ENCODE measurements at places on chromosomes 5 and 9. TPM values are rescaled to one million over a fixed set of nuclear protein-coding genes. Genes with fewer than 3 reads are reported as not detected.
A peak's percentile ranks its signal among the peaks of the same experiment; 100 is the strongest.

DNA sequence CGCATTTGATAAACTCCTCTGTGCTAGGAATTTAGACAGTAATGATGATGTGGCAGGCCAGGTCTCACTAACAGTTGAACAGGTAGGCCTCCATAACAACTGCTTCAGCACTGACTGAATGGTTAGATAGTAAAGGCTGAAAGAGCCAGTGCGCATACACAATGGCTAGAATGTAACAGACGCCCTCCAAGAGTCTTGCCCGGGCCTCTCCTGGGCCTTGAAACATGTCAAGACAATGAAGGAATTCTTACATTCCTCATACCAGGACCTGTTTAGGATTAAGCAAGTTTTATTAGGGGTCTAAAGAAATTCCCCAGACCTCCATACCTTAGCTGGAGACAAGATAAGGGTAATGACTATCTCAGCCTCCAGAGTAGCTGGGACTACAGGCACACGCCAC, 6.7 kb upstream of the BICD2 start:
- no peaks in the 10 kb centered on the region for H3K27me3 ChIP-seq
- no peak overlapping the region for H3K27ac ChIP-seq
- no peak for DNase-seq
- no peak overlapping the region for H3K4me3 ChIP-seq
- peaks cover 10% of the 10 kb centered on the region for H3K4me1 ChIP-seq

- H3K4me3 ChIP-seq: no peak overlapping the region
- H3K27me3 ChIP-seq: no peaks in the 10 kb centered on the region
- H3K4me1 ChIP-seq: no peaks in the 10 kb centered on the region
- no peak for DNase-seq
- no peak overlapping the region for H3K27ac ChIP-seq
Measured at GRCh38 chr5:101955891-101956290, 340.2 kb downstream of the SLCO4C1 start.

- H3K4me3 ChIP-seq: no peak overlapping the region
- H3K27ac ChIP-seq: no peak overlapping the region
- DNase-seq: no peak
- H3K27me3 ChIP-seq: peaks cover 77% of the 10 kb centered on the region
Measured at GRCh38 chr9:122212473-122213004, 16.2 kb downstream of the LHX6 start.

DNA sequence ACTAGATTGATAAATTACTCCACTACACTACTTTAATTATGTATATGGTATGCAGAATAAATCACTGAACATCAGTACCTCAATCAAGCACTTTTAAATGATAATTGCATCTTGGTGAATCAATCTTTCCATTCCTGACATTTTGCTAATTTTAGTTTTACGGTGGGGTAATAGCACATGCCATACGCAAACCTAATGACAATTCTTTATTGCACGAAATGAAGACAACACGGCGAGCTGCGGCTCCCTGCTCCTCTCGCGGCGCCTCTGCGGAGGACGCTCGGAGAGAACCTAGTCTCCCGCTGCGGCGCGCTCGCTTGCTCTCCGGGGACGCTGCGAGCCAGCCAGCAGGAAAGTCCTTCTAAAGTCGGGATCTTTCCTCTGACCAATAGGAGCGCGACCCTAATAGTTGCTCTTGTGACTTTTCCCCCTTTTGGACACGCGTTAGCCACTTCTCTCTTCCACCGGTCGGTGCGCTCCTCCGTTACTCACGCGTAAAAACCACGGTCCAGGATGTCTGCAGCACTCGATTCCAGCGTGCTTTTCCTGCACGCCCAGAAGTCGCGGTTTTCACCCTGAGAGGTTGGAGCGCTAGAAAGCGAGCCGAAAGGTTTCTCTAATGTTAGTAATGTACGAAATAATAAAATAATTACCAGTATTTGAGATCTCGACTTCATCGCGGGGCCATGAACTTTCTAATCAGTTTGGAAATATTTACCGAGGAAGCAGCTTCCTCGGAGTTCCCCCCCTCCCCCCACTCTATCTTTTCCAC, 1.0 kb upstream of the MEF2C start:
- H3K4me3 ChIP-seq: peak overlapping the region; percentile 58
- no peaks in the 10 kb centered on the region for H3K36me3 ChIP-seq
- no peak overlapping the region for H3K27ac ChIP-seq
- no peak for DNase-seq
- H3K27me3 ChIP-seq: peaks cover 2% of the 10 kb centered on the region

- H3K27ac ChIP-seq: no peak overlapping the region
- H3K36me3 ChIP-seq: no peaks in the 10 kb centered on the region
- DNase-seq: no peak
Measured at GRCh38 chr5:154368041-154368800, 77.6 kb upstream of the SAP30L start.

- no peaks in the 10 kb centered on the region for H3K36me3 ChIP-seq
- no peaks in the 10 kb centered on the region for H3K4me1 ChIP-seq
- no peak overlapping the region for H3K27ac ChIP-seq
- DNase-seq: no peak
- H3K4me3 ChIP-seq: no peak overlapping the region
- H3K27me3 ChIP-seq: no peaks in the 10 kb centered on the region
Measured at GRCh38 chr9:114680259-114681001, 1.6 kb downstream of the TEX48 start.

GRCh38 chr9:89048616-89049015, 57.3 kb downstream of the S1PR3 start:
- no peak overlapping the region for H3K27ac ChIP-seq
- H3K4me3 ChIP-seq: no peak overlapping the region
- DNase-seq: no peak
- H3K4me1 ChIP-seq: no peaks in the 10 kb centered on the region
- H3K36me3 ChIP-seq: no peaks in the 10 kb centered on the region

The DPM2 gene
- 17.9 TPM for total RNA-seq

The GRIN3A gene
- total RNA-seq: 0.14 TPM

- no peak overlapping the region for H3K4me3 ChIP-seq
- no peaks in the 10 kb centered on the region for H3K4me1 ChIP-seq
- no peaks in the 10 kb centered on the region for H3K36me3 ChIP-seq
Measured at GRCh38 chr9:82726424-82727276, 336.3 kb downstream of the RASEF start.

The NUDT12 gene
- total RNA-seq: 10.6 TPM

DNA sequence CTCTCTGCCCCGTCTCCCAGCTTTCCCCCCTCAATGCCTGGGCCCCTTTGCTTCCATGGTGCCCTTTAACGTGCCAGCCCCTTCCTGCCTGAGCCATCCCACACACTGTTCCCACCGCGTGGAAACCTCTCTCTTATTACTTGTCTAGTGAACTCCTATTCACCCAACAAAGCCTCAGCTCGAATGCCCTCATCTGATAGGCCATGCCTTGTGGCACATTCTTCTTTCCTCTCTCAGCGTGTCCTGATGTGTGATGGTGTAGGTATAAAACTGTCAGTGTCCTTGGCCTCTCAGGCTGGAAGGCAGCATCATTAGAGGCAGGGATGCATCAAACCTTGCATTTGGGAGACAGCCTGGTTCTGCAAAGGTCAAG, 152.3 kb downstream of the OLFM1 start:
- H3K27ac ChIP-seq: no peak overlapping the region
- DNase-seq: no peak
- no peaks in the 10 kb centered on the region for H3K36me3 ChIP-seq
- peaks cover 2% of the 10 kb centered on the region for H3K4me1 ChIP-seq
- no peak overlapping the region for H3K4me3 ChIP-seq

DNA sequence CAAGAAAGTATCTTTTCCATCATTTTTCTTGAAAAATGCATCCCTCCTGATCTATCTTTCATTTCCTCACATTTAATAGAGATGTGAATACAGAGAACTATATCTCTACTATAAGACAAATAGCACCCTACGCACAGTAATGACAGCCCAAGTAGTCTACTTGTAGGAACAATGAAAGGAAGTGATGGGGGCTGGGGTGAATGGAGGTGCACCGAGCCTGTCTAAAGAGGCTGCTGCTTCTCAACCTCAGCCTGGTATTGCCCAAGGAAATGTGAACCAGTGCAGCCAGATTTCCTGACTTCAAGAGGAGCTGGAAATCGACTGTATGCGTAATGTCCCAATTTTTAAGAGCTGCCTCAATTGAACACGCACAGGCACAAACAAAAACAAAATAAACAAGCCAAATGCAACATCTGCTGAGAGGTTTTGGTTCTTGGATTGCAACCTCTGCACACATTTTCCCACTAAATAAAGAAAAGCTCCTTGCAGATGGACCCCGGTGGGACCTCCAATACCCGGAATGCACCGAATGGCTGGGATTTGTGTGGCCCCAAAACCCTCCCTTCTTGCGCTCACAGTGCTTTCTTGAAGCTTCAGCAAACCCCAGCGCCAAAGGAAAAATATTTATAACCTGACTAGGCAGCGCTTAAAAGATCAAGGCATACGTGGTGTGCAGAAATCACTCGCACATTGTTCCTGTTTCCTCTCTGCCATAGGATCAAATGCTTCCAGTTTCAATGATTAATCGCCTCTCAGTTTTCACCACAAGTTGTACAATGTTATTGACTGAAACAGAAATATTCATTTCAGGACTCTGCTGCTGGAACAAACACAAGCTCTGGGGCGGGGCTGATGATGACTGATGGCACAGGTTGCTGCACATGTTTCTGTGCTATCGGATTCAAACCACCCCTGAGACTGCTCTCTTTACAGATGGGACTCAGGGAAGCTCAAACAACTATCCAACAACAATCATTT, 68.3 kb downstream of the KCNIP1 start:
- H3K27ac ChIP-seq: no peak overlapping the region
- no peak overlapping the region for H3K4me3 ChIP-seq
- H3K27me3 ChIP-seq: peaks cover 28% of the 10 kb centered on the region

GRCh38 chr9:132372177-132373095, 17.6 kb upstream of the SETX start:
- peaks cover 28% of the 10 kb centered on the region for H3K36me3 ChIP-seq
- DNase-seq: no peak
- H3K4me1 ChIP-seq: no peaks in the 10 kb centered on the region
- H3K4me3 ChIP-seq: no peak overlapping the region
- no peaks in the 10 kb centered on the region for H3K27me3 ChIP-seq

DNA sequence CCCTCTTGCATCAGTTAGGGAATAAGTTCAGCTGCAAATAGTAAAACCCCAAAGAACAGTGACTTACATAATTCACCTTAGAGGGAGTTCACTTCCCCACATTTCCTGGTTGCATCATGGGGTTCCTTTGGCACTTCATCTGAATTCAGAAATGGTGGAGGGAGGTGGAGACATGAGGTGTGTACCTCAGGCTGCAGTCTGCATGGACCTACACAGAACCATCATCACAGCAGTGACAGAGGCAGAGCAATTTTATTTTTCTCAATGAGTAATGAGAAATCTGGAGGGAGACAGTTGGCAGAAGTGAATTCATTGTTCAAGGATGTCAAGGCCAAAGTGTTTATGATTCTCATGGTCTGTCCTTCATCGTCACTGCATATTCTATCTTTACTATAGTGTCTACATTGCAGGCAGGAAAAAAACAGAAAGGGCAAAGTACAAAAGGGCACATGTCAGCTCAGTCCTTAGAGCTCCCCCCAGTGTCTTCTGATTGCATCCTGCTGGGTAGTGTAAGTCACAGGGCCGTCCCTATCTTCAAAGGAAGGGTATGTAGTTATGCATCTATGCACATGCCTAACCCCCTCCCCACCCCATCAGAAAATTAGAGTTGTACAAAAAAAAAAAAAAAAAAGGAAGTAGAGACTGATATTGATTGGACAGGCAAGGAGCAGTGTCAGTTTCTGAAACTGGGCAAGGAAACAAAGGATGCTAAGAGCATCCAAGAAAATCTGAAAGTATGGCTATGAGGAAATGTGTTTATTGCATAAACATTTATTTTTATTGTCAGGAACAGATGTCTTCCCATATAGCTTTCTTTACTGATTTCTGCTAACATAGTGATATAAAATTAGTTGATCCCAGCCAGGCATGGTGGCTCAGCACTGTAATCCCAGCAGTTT, 132.7 kb upstream of the APC start:
- no peaks in the 10 kb centered on the region for H3K27me3 ChIP-seq
- H3K27ac ChIP-seq: no peak overlapping the region
- no peaks in the 10 kb centered on the region for H3K4me1 ChIP-seq
- H3K4me3 ChIP-seq: no peak overlapping the region

The PTGS1 gene
- 1.9 TPM for total RNA-seq

The PRLR gene
- total RNA-seq: 1.7 TPM

DNA sequence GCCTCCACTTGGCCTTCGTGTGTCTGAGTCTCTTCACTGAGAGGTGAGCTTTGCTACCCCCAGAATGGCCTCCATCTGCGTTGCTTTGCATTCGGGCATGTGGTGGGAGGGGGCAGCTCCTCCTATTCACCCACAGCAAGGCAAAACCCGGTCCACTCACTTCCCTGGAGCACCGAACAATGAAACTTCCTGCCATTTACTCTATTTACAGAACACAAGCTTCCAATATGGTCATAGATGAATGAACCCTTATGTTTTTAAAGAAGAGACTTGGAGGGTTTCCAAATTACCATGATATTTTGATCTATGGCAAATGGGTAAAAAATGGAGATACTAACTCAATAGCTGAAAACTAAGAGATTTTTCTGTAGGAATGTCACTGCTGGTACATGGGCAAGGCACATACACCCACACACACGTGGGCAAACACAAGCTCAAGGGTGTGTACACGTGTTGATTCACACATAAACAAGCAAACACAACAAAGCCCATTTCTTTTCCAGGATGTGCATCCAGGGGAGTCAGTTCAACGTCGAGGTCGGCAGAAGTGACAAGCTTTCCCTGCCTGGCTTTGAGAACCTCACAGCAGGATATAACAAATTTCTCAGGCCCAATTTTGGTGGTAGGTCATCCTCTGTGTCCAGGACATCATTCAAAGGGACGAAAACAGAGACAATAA, 5.2 kb downstream of the GABRP start:
- no peak for DNase-seq
- no peaks in the 10 kb centered on the region for H3K36me3 ChIP-seq
- H3K27me3 ChIP-seq: no peaks in the 10 kb centered on the region

DNA sequence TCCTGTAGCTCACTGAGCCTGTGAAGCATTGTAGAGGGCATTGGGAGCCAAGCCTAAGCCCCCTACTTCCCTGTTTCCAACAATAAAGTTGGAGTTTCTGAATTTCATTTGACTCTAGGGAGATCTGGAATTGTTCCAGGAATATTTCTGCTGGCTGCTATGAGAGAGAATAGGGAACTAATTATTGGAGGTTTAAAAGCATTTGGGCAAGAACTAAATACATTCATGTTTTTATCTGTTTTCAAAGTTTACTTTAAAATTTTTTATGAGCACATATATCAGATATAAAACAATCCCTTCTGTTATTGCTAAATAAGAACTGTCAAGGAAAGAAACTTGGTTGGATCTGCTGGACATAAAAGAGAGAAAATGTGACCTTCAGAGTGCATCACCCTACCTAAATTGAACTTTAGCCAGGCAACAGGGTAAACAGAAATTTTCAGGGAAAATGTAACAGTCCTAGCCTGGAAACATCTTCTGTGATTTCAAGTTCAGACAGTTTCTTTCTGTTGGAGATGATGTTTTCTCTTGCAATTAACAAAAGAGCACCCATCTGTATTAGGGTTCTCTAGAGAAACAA, 19.3 kb upstream of the LECT2 start:
- no peaks in the 10 kb centered on the region for H3K4me1 ChIP-seq
- H3K4me3 ChIP-seq: no peak overlapping the region
- peaks cover 17% of the 10 kb centered on the region for H3K27me3 ChIP-seq
- H3K27ac ChIP-seq: no peak overlapping the region
- H3K36me3 ChIP-seq: no peaks in the 10 kb centered on the region
- DNase-seq: no peak

GRCh38 chr5:136199408-136199807, 6.4 kb upstream of the SMIM32 start:
- no peak overlapping the region for H3K4me3 ChIP-seq
- H3K4me1 ChIP-seq: no peaks in the 10 kb centered on the region
- H3K36me3 ChIP-seq: no peaks in the 10 kb centered on the region
- H3K27ac ChIP-seq: no peak overlapping the region

GRCh38 chr9:126517833-126518356, 95.8 kb upstream of the LMX1B start:
- no peak overlapping the region for H3K4me3 ChIP-seq
- no peaks in the 10 kb centered on the region for H3K4me1 ChIP-seq
- no peak for DNase-seq
- no peaks in the 10 kb centered on the region for H3K36me3 ChIP-seq

All from thymus (tissue), 14 donors.